Left ventricle myocardium inferior (tissue), 1 donor: ENCODE measurements at places on chromosomes 4 and X. TPM values are rescaled to one million over a fixed set of nuclear protein-coding genes. Genes with fewer than 3 reads are reported as not detected.

Gene CDK16
- total RNA-seq = 120 TPM

Gene CDKL2
- total RNA-seq = 0.11 TPM

Gene SPANXB1
- not detected for total RNA-seq

Gene BEX5
- total RNA-seq = 0.99 TPM
